ENCODE measurements at places on chromosomes 3 and 15.

DNA sequence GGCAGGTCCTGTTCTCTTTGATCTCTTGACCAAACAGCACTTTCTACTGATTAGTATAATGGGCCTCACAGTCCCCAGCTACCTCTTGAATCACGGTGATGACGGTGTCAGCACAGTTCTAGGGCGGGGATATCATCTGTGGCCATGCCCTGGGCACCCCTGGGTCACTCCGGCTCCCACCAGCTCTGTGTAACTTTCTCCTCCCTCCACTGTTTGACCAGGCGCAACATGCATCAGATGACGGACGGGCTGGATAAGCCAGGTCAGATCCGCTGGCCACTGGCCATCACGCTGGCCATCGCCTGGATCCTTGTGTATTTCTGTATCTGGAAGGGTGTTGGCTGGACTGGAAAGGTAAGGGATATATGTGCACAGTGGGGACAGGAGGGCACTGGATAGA is 29.6 kb downstream of the SLC6A1 start:
- no peak for DNase-seq

DNA sequence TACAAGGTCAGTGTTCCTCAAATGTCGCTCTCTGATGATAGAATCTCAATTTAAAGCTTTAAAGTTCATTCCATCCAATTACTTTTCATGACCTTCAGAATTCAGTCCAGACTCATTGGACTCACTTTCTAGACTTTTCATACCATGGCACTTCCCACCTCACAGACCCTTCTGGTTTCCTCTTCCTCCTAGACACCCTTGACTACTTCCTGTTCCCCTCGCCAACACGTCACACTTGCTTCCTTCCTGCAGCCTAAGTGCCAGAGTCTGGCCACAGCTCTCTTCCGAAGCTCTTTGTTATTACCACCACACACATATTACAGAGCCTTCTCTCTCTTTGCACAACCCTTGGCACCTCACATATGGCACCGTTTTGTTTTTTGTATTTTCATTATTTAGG is 59.1 kb upstream of the UMPS start:
- no peak for DNase-seq

DNA sequence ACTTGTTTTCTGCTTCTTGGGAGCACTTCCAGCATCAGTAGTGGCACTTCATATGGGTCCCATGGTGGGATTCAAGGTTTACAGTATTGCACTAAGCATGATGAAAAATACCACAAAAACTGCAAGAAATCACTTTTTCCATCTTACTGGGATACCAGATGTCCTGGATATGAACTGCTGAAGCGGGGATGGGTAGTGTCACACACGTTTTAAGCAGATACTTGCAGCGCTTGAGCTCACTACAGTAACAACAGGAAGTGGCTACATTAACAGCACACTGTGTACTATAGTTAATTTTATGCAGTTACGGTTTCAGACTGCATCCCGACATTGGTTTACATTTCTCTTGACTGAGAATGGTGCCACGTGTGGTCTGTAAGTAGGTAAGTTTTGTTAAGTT is 3.5 kb upstream of the ISG20 start:
- no peak for DNase-seq

- no peak for DNase-seq
Measured at GRCh38 chr3:136336329-136337100, 86.4 kb downstream of the PCCB start.

- no peak for DNase-seq
Measured at GRCh38 chr3:132448216-132448961, 31.1 kb downstream of the DNAJC13 start.

GRCh38 chr15:71254491-71254890 is 139.2 kb downstream of the THSD4 start:
- no peak for DNase-seq

DNA sequence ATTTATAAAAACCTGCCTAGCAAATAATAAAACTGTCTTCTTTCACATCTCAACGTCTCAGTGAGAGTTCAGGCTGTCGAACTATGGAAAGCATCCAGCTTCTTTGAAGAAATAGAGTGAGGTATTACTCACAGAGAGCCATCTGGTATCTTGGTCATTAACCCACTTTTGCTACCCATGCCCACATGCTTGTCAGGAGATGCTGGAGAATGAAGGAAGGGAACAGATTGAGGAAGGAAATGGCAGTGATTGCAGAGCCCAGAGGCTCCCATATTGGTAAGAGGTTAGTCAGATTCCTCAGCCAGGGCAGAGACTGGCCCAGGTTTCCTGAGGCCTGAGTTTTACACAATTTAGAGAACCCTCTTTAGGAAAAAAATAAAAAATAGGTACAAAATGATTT is 119.1 kb downstream of the B3GALNT1 start:
- no peak for DNase-seq

DNA sequence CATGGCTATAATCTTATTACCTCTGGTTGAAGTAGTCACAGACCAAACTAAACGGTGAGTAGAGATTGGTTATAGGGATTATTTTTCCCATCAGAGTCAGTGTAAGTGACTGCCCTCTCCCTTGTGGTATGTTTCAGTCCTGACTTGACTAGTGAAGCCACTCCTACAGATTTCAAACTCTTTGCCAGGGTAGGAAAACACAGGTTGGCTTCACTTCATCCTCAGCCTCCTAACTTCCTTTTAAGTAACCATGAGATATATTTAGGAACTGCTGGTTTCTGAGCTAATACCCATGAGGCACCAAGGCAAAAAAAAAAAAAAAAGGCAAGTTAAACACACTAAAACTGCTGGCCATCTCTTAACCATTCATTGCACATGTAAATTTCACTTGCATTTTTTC is 349.2 kb upstream of the MCTP2 start:
- DNase-seq, result no peak

- DNase-seq, result no peak
Measured at GRCh38 chr3:136105044-136105443, 91.1 kb downstream of the MSL2 start.

GRCh38 chr15:66909381-66909890 is 156.0 kb upstream of the SMAD3 start:
- DNase-seq, result no peak

- no peak for DNase-seq
Measured at GRCh38 chr3:112464264-112464663, 35.0 kb downstream of the BTLA start.

DNA sequence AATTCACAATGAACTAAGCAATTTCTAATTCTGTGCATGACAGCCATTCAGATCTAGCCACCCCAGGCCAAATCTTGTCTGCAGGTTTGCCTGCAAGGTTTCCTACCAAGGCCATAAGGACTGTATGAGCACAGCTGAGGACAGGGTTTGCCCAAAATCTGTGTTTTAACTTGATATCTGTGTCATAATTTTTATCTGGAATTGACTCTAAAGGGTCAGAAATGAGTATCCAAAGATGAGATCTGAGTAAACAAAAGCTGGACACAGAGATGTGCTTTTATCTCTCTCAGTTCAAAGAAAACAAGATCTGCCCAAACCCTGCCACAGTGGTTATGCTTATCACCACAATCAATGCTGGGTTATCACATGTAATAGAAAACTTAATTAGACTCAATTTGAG is 154.6 kb upstream of the COL8A1 start:
- no peak for DNase-seq
